ENCODE measurements at places on chromosomes 3 and 15.

GRCh38 chr3:95172164-95172943 is 1109.5 kb downstream of the NSUN3 start:
- no peak for DNase-seq

- no peak for DNase-seq
These were observed 17.2 kb downstream of the IMPG2 start for GRCh38 chr3:101303089-101303731.

- no peak for DNase-seq
These were observed 229.6 kb upstream of the TBC1D5 start for GRCh38 chr3:17972030-17972429.

- DNase-seq, result no peak
These were observed 365.6 kb downstream of the SV2B start for GRCh38 chr15:91465696-91466095.

DNA sequence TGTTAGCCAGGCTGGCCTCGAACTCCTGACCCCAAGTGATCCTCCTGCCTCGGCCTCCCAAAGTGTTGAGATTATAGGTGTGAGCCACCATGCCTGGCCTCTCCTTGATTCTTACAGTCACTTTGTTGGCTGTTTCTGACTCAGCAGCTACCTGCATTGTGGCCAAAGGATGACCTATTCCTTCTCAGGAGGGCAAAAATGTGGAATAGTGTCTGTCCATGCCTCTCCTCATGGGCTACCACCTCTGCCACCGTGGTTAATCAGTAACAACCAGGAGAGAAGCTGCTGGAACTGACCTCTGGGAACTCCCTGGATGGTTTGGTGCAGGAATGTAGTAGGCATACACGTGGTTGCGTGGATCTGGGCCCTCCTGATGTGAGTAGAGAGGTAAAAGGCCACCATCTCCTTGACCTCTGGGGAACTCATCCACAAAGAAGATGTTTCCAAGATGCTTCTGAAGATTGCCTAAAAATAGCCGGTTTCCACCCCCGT is 63.3 kb downstream of the FLNB start:
- no peak for DNase-seq

DNA sequence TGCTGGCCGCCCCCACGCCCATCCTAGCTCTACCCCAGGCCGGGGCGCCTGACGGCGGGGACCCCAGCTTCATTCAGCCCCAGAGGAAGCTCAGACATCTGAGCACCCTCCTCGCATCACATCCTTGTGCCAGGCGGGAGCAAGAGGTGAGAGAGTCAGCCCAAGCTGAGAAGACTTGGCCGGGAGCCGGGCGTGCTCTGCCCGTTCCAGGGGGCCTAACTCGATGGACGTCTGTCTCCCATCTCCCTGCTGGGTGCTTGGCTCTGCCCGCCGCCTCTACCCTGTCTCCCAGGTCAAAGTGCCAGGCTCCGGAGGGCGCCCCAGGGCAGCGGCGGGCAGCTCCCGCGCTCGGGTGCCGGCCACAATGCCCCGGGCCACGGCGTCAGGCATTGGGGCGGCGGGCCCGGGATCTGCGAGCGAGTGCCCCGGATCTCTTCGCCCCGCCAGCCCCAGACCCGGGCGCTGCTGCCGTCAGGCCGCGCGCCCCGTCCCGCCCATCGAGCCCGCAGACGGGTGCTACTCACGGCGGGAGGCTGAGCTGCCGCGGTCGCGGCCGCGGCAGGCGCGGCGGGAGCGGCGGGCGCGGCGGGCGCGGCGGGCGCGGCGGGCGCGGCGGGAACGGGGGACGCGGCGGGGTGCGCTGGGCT is 388 bp downstream of the DAPK2 start:
- no peak for DNase-seq

DNA sequence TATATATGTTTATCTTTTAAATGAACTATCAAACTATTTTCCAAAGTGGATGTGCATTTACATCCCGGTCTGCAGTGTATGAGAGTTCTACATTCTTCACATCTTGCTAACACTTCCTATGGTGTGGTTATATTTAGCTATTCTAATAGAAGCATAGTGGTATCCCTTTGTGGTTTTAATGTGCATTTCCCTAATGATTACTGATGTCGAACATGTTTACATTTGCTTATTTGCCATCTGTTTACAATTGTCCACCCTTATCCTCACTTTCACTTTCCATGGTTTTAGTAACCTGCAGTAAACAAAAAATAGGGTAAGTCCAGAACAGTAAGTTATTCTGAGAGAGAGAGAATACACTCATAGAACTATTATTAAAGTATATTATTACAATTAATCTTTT is 360.5 kb upstream of the NAALADL2 start:
- DNase-seq, result no peak

GRCh38 chr3:154316974-154317767 is 7.1 kb downstream of the DHX36 start:
- no peak for DNase-seq

DNA sequence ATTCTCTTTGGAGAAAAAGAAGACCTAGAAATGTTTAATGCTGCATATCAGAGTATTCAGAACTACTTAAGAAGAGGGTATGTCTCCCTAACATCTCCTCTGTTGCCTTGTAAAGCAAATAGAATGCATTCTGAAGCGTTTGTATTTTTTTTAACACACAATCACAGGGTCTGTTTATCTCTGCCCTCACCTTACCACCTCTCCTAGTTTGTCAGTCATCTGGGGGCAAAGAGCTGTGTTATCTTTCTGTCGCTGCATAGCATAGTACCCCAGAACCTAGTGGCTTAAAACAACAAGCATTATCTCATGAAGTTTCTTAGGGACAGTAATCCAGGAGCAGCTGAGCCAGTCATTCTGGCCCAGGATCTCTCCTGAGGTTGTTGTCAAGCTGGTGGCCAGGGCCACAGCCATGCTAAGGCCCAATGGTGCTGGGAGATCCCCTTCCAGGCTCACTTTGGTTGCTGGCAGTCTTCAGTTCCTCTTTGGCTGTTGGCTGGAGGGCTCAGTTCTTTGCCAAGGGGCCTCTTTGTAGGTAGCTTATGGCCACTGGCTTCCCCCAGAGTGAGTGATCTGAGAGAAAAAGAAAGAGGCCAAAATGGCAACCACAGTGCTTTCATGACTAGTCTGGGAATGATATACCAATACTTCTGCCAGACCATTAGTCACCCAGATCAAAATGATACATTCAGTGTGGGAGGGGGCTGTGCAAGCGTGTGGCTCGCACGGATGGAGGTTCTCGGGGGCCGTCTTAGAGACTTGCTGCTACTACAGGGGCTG is 17.8 kb downstream of the EDEM1 start:
- DNase-seq, result no peak

DNA sequence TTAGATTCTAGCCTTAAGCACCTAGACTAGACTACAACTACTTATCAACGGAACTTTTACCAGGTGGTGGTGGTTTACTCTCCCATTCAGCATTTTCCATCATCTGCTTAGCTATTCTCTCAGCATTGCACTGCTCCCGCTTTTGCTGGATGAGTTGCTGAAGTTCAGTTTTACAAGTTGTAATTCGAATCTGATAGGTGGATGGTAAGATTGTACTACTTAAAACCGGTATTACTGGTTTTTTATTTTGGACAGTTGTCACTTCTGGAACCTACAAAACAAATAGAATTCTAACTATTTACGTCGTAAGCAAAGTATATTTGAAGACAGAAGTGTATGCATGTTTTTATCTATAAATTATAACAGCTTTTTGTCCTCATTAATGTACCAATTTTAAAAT is 41.1 kb downstream of the PIK3R4 start:
- DNase-seq, result no peak

DNA sequence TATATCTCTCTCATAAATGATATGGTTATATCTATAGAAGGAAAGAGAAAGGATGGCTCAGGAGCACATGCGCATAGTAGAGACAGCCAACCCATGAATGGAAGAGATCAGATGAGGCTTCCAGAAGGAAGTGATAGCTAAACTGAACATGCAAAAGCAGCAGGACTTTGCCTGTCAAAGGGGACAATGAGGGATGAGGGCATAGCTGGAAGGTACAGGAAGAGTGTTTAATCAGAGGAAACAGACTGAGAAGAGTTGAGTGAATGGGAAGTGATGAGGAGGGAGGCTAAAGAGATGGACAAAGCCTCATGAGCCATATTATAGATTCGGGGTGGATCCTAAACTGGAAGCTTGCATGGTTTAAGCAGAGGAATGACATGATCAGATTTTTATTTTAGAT is 26.5 kb upstream of the VEPH1 start:
- DNase-seq, result no peak

GRCh38 chr3:166351461-166351860 is 514.2 kb upstream of the BCHE start:
- DNase-seq, result no peak
